ENCODE measurements at places on chromosomes 13 and 19.

DNA sequence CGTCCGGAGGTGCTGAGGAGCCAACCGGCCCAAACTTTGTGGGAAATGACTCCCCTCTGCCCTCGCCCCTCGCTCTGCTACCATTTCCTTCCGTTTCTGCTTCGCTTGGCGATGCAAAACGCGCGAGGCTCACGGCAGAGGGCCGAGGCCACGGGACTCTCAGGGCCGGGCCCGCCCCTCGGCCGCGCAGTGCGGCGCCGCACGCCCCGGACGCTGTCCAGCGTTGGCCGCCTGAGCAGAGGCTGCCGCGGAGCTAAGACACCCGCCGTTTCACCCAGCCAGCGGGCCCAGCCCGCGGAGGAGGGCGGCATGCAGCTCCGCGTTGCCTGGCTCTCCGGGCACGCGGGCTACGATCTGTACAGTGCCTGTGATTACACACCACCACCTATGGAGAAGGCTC, 2.1 kb upstream of the ZNF578 start:
- DNase-seq: no peak

DNA sequence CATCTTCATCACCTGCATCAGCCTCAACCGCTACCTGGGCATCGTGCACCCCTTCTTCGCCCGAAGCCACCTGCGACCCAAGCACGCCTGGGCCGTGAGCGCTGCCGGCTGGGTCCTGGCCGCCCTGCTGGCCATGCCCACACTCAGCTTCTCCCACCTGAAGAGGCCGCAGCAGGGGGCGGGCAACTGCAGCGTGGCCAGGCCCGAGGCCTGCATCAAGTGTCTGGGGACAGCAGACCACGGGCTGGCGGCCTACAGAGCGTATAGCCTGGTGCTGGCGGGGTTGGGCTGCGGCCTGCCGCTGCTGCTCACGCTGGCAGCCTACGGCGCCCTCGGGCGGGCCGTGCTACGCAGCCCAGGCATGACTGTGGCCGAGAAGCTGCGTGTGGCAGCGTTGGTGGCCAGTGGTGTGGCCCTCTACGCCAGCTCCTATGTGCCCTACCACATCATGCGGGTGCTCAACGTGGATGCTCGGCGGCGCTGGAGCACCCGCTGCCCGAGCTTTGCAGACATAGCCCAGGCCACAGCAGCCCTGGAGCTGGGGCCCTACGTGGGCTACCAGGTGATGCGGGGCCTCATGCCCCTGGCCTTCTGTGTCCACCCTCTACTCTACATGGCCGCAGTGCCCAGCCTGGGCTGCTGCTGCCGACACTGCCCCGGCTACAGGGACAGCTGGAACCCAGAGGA, 2.6 kb downstream of the P2RY11 start:
- no peak for DNase-seq

DNA sequence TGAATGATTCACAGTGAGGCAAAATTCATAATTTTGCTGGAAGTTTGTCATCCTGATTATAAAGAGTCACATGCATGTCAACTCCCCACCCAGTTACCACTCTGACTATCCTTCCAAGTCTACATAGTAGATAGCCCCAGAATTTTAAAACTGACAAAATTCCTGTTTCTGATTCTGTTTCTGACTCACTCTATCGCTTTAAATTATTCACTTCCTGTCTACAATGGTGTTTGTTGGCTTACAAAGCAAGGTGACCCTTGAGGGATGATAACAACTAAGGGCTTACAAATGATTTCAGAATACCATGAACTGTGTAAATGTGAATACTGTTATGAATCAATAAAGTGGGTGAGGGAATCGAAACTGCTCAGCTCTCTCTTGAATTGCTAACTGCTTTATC, 98.7 kb upstream of the KL start:
- DNase-seq: no peak

- DNase-seq: no peak
These were observed 124.7 kb downstream of the RGCC start for GRCh38 chr13:41582027-41582463.

DNA sequence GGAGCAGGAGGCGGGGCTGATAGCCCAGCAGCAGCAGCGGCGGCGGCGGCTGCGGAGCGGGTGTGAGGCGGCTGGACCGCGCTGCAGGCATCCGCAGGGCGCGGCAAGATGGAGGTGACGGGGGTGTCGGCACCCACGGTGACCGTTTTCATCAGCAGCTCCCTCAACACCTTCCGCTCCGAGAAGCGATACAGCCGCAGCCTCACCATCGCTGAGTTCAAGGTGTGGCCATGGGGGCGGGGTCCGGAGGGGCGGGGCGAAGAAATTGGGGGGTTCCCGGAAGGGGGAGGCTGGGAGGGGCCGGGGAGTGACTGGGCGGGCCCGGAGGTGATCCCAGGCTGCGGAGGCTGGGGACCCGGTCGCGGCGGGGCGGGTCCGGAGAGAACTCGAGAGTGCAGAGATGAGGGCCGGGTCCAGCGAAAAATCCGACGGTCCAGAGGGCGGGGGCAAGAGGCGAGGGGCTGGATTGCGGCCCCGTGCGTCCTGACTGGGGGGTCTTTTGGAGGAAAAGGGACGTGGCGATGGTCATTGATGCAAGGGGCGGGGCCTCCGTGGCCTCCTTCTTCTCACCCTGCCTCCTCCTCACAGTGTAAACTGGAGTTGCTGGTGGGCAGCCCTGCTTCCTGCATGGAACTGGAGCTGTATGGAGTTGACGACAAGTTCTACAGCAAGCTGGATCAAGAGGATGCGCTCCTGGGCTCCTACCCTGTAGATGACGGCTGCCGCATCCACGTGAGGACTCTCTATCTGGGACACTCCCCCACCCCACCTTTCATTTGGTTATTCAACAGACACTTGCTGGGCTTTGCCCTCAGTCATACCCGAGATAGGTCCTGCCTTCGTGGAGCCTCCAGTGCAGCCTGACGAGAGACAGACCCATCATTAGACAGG, at the start of gene TBCB:
Gene TBCB (plus strand): TSS at position 16 of the 891 bp plus-strand sequence. CDS start 93 bp downstream, at position 109.
- DNase-seq: peak; percentile 72

DNA sequence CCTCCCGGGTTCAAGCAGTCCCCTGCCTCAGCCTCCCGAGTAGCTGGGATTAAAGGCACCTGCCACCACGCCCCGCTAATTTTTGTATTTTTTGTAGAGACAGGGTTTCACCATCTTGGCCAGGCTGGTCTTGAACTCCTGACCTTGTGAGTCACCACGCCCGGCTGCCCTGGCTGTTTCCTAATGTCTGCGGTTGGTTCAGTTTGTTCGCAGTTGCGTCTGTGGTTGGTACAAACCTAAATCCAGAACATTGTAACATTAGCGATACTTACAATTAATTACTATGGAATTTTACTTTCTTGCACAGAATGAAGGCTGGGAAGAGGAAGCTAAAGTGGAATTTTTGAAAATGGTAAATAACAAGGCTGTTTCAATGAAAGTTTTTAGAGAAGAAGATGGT, 38.1 kb downstream of the RNF17 start:
- no peak for DNase-seq

GRCh38 chr19:55212447-55212846, 3.1 kb upstream of the PTPRH start:
- no peak for DNase-seq

GRCh38 chr13:36531746-36532486, 99.6 kb downstream of the CCNA1 start:
- no peak for DNase-seq

Measured in GM19239 (cell line).